H7 (cell line): ENCODE measurements at places on chromosomes 2 and 18. TPM values are rescaled to one million over a fixed set of nuclear protein-coding genes. Genes with fewer than 3 reads are reported as not detected.
A peak's percentile ranks its signal among the peaks of the same experiment; 100 is the strongest.

EHD3 gene
- total RNA-seq = 7.3 and 8.7 TPM in 2 replicates

DNA sequence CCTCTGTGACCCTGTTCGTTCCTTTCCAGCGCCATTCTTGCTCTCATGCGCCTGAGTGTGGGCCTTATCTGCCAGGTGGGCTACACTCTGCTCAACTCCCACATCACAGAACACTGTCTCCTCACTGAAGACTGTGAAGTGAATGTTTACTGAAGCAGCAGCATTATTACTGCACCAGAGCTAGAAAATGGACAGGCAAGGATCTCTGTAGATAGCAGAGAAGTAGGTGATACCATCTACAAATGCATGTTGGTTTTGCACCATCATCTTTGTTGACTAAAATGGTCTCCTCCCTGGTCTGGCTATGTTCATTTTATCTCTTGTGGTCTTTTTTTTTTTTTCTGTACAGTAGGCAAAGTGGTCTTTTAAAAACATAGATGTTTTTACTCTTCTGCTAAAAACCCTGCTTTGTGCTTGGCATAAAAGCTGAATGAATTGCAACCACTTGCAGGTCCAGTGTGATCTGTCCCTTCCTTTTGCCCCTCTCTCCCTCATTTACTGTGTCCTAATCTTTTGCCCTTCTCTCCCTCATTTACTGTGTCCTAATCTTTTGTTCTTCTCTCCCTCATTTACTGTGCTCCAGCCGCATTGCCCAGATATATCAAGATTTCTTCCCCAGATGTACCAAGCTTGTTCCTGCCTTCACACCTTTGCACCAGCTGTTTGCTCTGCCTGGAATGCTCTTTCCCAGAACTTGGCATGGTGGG is 35.4 kb downstream of the BABAM2 start:
- no peak for DNase-seq

DNA sequence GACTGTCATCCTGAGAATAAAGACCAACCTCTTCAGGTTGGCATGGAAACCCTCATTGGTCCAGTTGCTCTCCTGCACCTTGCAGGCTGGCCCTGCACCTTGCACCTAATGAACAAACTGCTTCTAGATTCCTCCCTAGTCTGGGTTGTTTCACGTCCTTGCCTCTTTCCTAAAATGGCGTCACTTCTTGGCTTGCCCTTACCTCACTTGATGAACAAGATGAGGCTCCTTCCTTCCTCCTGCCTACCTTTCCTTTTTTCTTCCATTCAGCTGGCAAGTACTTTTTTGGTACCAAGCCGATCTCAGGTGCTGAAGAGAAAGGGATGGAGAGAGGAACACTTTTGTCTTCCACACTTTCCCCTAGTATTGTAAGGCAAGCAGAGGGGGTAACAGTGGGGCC is 74.5 kb downstream of the MYCN start:
- DNase-seq = peak; percentile 38

GRCh38 chr2:189236066-189236465 is 56.5 kb upstream of the COL5A2 start:
- DNase-seq = no peak

CHPF gene
- total RNA-seq = 104 and 113 TPM in 2 replicates

- no peak for DNase-seq
Measured at GRCh38 chr2:169709981-169710380, 15.7 kb downstream of the PHOSPHO2 start.

SLC35G4 gene
- total RNA-seq = not detected in 2 replicates

- no peak for DNase-seq
Measured at GRCh38 chr2:150028322-150028721, 440.7 kb upstream of the MMADHC start.

PROKR1 gene
- total RNA-seq = 2.8 and 3.7 TPM in 2 replicates

TNFAIP6 gene
- 0.28 TPM in 1 of 2 replicates, not detected in the other for total RNA-seq

DNA sequence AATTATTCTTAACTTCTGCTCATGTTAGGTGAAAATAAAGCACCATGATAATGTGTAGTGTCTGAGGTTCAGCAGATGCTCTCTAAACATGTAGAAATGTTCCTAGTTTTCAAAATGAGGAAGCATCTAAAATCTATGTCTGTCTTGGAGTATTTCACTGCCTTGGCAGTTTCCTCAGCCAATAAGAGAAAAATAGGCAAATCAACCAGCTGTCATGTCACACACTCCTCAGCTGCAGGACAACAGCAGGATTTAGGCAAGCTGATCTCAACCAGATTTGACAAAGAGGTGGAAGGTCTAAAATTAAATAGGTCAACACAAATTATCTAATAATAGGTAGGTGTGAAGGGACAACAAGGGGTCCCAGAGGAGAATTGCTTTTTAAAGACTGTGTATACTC is 164.1 kb upstream of the BOD1L2 start:
- no peak for DNase-seq

GRCh38 chr2:23137166-23137565 is 247.8 kb upstream of the KLHL29 start:
- no peak for DNase-seq
